ENCODE measurements at places on chromosomes 7 and 10.

- no peak for DNase-seq
These were observed 57.4 kb downstream of the MINDY4 start for GRCh38 chr7:30828591-30828990.

- DNase-seq = no peak
These were observed 41.5 kb upstream of the EBLN1 start for GRCh38 chr10:22259280-22259679.

- DNase-seq = peak; percentile 65
These were observed 55.3 kb upstream of the YAE1 start for GRCh38 chr7:39510864-39511354.

- DNase-seq = peak; percentile 69
These were observed 376.0 kb downstream of the TFEC start for GRCh38 chr7:115654384-115655214.

GRCh38 chr10:4535521-4535920, 290.5 kb upstream of the AKR1E2 start:
- no peak for DNase-seq

- no peak for DNase-seq
These were observed 448 bp upstream of the GOLGA7B start for GRCh38 chr10:97849103-97849686.

- DNase-seq = no peak
These were observed 422.2 kb upstream of the ANKRD30A start for GRCh38 chr10:36703179-36703578.

DNA sequence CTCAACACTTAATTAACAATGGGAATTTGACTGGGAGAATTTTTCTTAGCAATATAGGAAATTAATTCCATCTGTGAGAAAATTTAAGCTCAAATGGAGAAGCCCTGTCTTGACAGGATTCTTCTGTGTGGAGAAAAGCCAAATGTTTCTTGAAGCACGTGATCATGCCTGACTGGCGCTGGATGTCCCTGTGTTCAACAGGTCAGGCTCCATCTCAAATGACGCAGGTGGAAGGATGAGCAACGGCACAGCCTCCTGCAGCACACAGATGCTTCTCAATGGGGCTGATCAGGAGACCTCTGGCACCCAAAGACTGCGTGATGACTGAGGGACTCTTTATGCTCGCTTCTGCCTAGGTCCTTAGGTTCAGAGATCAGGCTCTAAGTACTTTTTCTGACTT, 143.8 kb downstream of the RSU1 start:
- DNase-seq = no peak

GRCh38 chr10:117167789-117168674, 29.3 kb upstream of the KCNK18 start:
- DNase-seq = peak; percentile 28

DNA sequence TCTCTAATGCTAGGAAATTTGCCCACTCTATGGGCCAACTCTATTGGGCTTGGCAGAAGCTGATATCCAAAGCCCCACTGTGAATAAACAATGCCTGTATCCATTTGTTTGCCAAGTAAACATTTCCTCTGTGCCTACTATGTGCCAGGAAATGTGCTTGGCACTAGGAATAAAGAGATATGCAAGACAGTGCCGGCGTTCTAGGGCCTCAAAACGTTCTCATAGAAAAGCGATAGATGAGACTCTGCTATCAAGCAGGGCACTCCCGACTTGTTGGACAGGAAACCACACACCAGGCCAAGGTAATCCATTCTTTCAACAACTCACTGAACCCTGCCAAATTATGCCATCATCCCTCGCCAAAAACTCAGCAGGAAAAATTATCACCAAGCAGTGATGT, 196.7 kb downstream of the IPMK start:
- no peak for DNase-seq

DNA sequence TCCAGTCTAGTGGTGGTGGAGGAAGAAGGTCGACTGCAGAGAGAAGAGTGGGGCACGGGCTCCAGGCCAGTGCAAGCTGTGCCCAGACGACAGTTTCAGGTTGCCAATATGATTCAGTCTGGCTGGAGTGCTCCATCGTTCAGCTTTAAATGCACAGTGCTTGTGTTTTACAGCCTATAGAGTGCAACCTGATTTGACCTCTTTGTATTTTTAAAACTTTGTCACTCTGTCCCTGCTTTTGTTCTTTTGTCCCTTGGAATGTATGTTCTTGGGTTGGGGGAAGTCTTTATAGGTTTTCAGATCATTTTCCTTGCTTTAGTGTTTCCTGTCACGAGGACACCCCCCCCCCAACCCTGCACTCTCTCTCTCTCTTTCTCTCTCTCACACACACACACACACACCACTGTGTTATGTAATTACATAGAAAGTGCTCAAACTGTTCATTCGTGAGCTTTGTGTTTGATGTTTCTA, 198.0 kb downstream of the CAMK1D start:
- no peak for DNase-seq

GRCh38 chr7:6202117-6202516, 70.3 kb downstream of the CYTH3 start:
- no peak for DNase-seq

- no peak for DNase-seq
These were observed 19.5 kb downstream of the RPA3 start for GRCh38 chr7:7698930-7699329.

- DNase-seq = no peak
These were observed 4.6 kb downstream of the NKX2-3 start for GRCh38 chr10:99537086-99537988.

DNA sequence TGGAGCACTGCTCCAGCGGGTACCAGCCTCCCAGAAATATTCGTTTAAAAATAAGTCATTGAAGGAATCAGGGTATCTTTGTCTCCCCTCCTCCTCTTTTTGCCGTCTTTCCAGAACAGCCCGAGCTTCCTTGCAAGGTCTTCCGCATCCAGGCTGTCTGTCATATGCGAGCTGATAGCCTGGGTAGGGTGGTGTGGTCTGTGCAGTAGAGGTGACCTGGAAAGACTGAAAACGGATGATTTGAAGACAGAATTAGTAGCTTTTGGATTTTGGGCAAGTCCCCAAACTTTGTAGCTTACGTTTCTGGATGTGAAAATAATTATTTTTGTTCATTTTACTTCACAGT, 480 bp downstream of the VPS50 start:
- no peak for DNase-seq

GRCh38 chr7:157865351-157866165, 528.8 kb downstream of the DNAJB6 start:
- DNase-seq = no peak

DNA sequence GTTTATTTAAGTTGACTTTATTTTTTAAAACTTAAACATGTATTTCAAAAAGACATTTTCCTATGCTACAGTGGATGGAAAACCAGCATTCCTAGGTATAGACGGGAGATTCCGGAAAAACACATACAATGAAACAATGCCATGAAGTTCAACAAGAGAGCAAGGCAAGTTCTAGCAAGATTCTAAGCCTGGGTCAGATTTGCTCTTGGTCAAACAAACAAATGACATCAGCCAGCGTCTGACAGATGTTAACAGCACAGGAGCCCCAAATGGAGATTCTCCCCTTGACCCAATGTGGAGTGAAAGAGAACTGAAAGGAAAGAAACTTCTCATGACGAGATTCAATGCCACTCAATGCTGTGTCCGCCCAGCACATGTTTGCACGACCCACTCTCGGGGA, 149.9 kb downstream of the NEURL1 start:
- no peak for DNase-seq

DNA sequence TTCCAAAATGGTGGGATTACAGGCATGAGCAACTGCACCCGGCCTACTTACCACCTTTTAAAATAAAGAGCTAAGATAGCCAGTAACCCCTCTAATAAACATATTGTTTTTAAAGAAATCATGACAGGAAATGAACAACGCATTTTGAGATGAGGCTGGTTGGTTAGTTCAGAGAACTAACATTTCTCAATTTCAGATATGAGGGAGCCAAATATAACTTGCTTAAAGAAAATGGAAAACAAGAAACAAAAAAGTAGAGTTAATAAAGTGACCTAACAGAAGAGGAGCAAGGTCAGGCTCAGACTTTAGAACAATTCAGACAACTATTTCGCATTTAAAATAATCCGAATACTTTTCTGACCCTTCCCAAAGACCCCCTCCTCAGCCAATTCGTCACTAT, 254.9 kb upstream of the PHF14 start:
- no peak for DNase-seq

- DNase-seq = no peak
These were observed 714.8 kb downstream of the CCSER2 start for GRCh38 chr10:85043207-85043606.

DNA sequence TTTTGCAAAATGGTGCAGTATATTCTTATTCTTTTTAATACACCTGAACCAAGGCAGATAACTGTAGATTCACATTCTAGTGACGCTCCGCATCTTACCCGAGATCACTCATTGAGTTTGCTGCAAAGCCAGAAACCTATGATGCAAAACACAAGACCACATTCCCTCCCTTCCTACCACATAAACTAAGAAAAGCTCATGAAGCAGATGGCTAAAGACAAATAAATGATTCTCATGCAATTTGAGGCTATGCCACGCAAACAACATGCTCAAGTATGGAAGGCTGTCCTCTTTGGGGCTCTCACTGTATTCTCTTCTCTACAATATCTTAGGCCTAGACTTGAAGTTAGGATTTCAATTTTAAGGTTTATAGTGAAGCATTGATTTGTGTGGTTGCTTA, 95.0 kb upstream of the BMPER start:
- DNase-seq = no peak

- DNase-seq = no peak
These were observed 127.9 kb upstream of the SLC13A1 start for GRCh38 chr7:123327661-123328060.

DNA sequence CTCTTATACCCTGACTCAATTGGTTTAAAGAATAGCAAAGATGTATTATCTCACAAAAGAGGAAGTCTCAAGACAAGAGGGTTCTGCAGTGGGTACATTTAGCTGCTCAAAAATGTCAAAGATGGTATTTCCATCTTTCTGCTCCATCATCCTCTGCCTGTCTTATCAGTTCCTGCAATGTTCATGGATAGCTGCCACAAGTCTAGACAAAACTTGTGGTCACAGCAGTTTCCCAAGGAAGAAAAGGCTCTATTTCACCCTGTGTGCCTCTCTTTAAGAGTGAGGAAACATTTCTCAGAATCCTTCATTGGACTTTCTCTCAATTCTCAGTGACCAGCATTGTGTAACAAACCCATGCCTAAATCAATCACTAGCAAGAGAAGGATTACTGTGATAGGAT, 634.2 kb upstream of the AUTS2 start:
- peak; percentile 66 for DNase-seq

DNA sequence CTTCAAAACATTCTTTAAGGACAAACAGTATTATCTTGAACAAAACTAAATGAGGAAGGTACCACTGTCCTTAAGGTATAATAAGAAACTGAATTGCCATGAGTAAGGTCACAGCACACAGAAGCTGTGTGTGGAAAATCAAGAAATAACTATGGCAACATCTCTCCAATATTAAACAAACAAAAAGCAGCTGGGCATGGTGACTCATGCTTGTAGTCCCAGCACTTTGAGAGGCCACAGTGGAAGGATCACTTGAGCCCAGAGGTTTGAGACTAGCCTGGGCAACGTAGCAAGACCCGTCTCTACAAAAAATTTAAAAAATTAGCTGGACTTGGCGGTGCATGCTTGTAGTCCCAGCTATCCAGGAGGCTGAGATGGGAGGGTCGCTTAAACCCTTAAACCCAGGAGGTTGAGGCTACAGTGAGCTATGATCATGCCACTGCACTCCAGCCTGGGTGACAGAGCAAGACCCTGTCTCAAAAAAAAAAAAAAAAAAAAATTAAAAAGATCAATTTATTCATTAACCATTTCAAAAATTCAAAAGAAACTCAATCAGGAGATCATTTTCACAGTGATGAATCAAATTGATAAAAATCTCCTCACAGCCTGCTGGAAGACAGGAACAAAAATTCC, 195.4 kb downstream of the SKIDA1 start:
- DNase-seq = peak; percentile 91

GRCh38 chr10:86945361-86946212, 11.8 kb downstream of the MMRN2 start:
- peak; percentile 44 for DNase-seq

DNA sequence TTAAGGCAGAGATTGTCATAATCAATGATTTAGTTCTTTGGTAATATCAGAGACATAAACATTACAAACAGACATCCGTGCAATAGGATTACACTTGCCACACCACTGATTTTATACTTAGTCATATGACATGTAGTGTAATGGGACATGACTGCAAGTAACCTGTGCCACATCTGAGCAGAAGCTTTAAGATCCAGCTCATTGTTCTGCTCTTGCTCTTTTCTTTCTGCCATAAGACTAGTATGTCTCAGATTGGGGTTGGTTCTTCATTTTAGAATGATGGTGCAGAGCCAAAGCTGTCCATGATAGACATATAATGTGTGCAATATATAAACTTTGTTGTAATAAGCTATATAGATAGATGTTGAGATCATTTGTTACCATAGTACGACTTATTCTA, 119.7 kb upstream of the SEMA3A start:
- no peak for DNase-seq

Data from fibroblast of skin of back (primary cell).